Breast epithelium (tissue), 4 donors: ENCODE measurements at places on chromosomes 16 and 17.

DNA sequence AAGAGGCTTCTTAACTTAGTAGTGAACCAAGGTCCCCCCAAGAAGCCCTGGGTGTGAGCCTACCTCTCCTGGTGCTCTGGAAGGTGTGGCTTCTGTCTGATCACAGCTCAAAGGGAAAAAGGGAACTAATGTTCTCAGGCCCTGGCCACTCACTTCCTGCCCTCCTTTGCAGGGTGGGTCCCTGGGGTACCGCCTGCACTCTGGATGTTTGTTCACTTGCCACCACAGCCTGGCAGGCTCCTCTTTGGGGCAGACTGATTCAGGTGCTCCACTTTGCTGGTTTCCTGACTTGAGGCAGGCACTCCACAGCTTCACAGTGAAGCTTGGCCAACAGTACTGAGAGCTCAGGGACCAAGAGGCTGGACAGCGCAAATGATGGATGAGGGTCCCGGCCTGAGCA, 5.9 kb upstream of the MYO15A start:
- peaks cover 6% of the 10 kb centered on the region for H3K36me3 ChIP-seq
- H3K27me3 ChIP-seq, result no peaks in the 10 kb centered on the region
- H3K27ac ChIP-seq, result no peak overlapping the region
- no peak overlapping the region for H3K4me3 ChIP-seq

DNA sequence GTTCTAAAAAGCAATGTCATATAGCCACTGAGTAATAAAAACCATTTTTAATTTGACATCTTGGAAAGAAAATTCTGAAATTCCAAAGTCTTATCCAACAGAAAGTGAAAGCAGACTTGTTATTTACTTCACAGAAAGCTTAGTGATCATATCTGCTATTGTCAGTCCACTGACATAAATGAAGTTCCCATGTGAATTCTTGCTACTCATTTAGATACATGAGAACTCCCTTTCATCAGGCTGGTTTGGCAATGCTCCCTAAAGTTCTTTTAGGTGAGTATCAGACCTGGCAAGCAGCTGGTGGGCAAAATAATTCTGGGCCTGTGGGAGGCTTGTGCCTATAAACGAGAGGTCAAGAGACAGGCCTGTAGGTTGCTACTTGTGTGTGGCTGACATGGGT, 23.4 kb downstream of the NME2 start:
- no peak for DNase-seq
- no peaks in the 10 kb centered on the region for H3K36me3 ChIP-seq
- H3K4me1 ChIP-seq, result no peaks in the 10 kb centered on the region
- no peaks in the 10 kb centered on the region for H3K27me3 ChIP-seq

DNA sequence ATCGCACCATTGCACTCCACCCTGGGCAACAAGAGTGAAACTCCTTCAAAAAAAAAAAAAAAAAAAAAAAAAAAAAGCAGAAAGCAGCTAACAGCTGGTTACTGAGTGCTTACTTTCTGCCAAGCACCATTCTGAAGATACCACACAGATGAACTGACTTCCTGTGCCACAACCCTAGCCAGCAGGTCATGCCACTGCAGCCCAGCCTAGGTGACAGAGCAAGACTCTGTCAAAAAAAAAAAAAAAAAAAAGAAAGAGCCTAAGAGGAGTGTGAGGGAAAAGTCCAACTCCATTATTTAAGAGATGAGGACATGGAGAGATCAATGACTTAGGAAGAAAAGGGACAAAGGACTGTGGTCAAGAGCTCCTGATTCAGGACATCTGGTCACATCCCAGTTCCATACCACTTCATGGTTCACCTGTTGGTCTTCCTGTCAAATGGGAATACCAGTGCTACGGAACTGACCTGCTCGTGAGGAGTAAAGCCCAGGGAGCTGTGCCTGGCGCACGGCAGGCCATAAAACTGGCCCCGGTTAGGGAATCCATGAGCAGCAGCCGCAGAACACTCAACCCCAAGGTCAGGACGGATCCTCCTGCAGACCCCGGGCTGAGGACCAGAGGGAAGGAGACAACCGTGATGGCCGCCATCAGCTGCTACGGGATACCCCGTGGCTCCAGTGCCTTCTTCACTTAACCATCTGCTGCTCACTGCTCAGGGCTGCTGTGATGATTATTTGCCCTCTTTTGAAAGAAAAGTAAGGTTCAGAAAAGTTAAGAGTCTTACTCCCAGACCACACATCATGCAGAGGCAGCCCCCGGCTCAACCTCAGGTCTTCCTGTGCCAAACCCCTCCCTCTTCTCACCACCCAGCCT, 950 bp downstream of the KLHDC4 start:
- peak overlapping the region; percentile 89 for H3K27ac ChIP-seq
- no peaks in the 10 kb centered on the region for H3K27me3 ChIP-seq
- no peak for DNase-seq

DNA sequence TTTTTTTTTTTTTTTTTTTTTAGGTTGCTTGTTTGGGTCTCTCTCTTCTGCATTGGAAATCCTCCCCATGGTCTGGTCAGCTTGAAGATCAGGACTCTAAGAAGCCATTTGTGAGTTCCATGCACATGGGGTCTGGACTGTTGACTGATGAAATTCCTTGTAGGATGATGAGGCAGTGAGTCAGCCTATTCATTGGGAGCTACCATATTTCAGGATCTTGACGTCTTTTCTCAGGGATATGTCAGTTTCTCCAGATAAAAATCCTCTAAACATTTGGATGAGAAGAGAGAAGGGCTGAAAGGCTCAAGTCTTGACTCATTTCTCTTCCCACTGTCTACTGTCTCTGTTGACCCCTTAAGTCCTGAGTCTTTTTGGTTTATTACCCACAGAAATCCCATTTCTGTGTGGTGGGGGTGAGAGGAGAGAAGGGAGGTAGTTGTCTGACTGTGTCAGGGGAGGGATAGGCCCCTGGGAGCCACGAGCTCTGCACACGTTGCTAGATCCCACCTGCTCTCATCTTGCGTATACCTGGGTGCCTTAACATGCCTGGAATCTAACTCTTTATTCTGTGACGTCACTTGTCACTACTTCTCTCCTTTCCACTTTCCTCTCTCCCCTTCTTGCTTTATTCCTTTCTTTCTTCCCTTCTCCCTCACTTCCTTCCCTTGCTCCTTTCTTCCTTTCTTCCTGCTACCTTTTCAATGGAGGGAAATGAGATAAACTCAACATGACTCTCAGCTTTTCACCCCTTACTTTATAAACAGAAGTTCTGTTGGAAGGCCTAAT, 333.1 kb upstream of the XYLT1 start:
- no peaks in the 10 kb centered on the region for H3K4me1 ChIP-seq
- no peak for DNase-seq
- H3K36me3 ChIP-seq, result no peaks in the 10 kb centered on the region
- H3K4me3 ChIP-seq, result no peak overlapping the region

GRCh38 chr17:73770115-73770848, 126.0 kb upstream of the SDK2 start:
- H3K36me3 ChIP-seq, result no peaks in the 10 kb centered on the region
- no peak overlapping the region for H3K27ac ChIP-seq
- H3K27me3 ChIP-seq, result peaks cover 4% of the 10 kb centered on the region
- H3K4me1 ChIP-seq, result no peaks in the 10 kb centered on the region

- no peaks in the 10 kb centered on the region for H3K4me1 ChIP-seq
- DNase-seq, result peak; percentile 41
- H3K27me3 ChIP-seq, result no peaks in the 10 kb centered on the region
- H3K36me3 ChIP-seq, result no peaks in the 10 kb centered on the region
- H3K4me3 ChIP-seq, result no peak overlapping the region
- no peak overlapping the region for H3K27ac ChIP-seq
Observed at GRCh38 chr17:17485420-17485819, 8.6 kb downstream of the MED9 start.

GRCh38 chr16:72552654-72553053, 380.7 kb upstream of the PMFBP1 start:
- H3K4me1 ChIP-seq, result no peaks in the 10 kb centered on the region
- DNase-seq, result no peak
- no peaks in the 10 kb centered on the region for H3K36me3 ChIP-seq
- no peaks in the 10 kb centered on the region for H3K27me3 ChIP-seq

GRCh38 chr16:57859331-57859730, 57.0 kb upstream of the KIFC3 start:
- no peaks in the 10 kb centered on the region for H3K27me3 ChIP-seq
- H3K36me3 ChIP-seq, result no peaks in the 10 kb centered on the region
- H3K4me3 ChIP-seq, result no peak overlapping the region
- H3K4me1 ChIP-seq, result no peaks in the 10 kb centered on the region
- H3K27ac ChIP-seq, result no peak overlapping the region

DNA sequence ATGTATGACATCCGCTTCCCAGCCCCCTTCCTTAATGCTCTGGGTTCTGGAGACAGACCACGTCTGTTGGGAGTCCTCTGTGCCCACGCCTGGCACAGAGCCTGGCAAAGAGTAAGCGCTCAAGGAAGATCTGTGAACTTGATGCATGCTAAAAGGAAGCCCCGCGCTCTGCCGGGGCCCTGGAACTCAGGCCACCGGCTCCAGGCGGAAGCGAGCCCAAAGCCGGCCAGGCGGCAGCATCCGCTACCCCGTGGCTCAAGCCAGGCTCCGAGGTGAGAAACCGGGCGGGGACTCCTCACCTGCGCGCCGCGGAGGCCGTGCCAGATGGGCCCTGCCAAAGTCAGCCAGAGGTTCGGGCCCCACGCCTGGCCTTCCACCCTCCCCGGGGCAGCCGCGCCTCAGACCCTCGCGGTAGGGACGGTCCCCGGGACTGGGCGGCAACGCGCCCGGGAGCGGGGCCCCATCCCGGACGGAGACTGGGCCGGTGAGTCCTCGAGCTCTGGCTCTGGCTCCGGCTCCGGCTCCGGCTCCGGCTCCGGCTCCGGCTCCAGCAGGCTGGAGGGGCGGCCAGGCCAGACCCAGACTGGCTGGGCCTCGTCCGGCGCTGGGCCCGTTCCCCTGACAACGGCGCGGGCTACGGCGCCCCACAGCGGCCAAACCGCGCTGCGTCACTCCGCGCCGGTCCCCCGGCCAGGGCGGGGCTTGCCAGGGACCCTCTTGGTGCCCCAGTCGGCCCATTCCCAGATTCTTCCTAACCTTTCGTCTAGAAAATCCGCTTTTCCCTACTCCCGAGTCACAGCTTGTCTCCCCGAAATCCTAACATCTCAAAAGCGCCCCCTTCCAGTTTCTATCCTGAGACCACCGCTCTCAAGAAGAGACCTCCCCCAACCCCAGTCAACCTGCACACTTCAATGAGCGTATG, at the start of gene ZDHHC1:
ZDHHC1 (minus strand) TSS at position 606 of the 922 bp plus-strand sequence. CDS start 8,702 bp downstream, outside the sequence.
- H3K4me1 ChIP-seq, result no peaks in the 10 kb centered on the region
- no peaks in the 10 kb centered on the region for H3K27me3 ChIP-seq
- peak within 1 kb of the TSS; percentile 79 for H3K4me3 ChIP-seq
- peak within 1 kb of the TSS; percentile 97 for H3K27ac ChIP-seq
- H3K36me3 ChIP-seq, result no peaks in the 10 kb centered on the region
- peak; percentile 51 for DNase-seq

GRCh38 chr17:50129728-50130558, at the start of gene SAMD14:
Gene SAMD14 (minus strand): TSS chr17:50130160. CDS start chr17:50124959, 5,201 bp downstream.
- H3K27me3 ChIP-seq, result peaks cover 9% of the 10 kb centered on the region
- H3K27ac ChIP-seq, result no peak within 1 kb of the TSS
- H3K4me1 ChIP-seq, result peaks cover 10% of the 10 kb centered on the region
- H3K4me3 ChIP-seq, result peak within 1 kb of the TSS; percentile 72
- no peak for DNase-seq
- no peaks in the 10 kb centered on the region for H3K36me3 ChIP-seq

GRCh38 chr16:84013787-84014569, 28.6 kb downstream of the SLC38A8 start:
- no peaks in the 10 kb centered on the region for H3K4me1 ChIP-seq
- H3K4me3 ChIP-seq, result no peak overlapping the region
- H3K36me3 ChIP-seq, result no peaks in the 10 kb centered on the region
- no peaks in the 10 kb centered on the region for H3K27me3 ChIP-seq
- no peak overlapping the region for H3K27ac ChIP-seq

- no peaks in the 10 kb centered on the region for H3K27me3 ChIP-seq
- DNase-seq, result no peak
- no peak overlapping the region for H3K27ac ChIP-seq
- H3K4me1 ChIP-seq, result no peaks in the 10 kb centered on the region
- H3K4me3 ChIP-seq, result no peak overlapping the region
- H3K36me3 ChIP-seq, result no peaks in the 10 kb centered on the region
Observed at GRCh38 chr16:22123146-22123545, 30.8 kb downstream of the VWA3A start.

DNA sequence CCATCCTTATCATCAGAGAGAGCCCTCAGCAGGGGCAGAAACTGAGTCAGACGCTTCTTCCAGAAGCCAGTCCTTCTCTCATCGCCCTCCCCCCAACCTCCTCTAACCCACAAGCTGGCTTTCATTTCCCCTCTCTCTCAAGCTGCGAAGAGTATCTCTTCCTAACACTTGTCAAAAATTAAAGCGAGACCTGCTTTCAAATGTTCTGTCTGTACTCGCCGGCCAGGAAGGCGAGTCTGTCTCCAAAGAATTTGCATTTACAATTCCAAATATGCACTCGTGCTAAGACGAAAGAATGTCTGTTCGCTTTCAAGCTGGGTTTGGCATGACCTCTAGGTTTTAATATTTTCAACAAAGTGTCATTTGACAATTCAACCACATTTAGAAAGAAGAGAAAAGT, 140.4 kb downstream of the RGS9 start:
- H3K4me3 ChIP-seq, result no peak overlapping the region
- no peak overlapping the region for H3K27ac ChIP-seq
- H3K36me3 ChIP-seq, result no peaks in the 10 kb centered on the region
- H3K27me3 ChIP-seq, result no peaks in the 10 kb centered on the region

DNA sequence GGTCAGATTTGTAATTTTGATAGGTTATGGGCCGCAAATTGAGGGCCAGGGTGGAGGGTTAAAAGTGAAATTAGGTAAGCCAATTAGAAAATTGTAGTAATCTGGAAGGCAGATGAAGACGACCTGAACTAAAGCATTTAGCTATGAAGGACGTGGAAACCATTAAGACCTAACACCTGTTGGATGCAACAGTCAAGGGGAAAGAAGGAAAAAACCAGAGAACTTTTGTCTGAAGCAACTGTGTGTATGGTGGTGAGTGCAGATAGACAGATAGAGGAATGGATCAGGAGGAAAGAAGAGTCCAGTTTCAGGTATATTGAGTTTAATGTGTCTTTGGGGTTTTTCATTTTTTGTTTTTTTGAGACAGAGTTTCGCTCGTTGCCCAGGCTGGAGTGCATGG, 40.2 kb upstream of the MARCHF10 start:
- no peaks in the 10 kb centered on the region for H3K36me3 ChIP-seq
- H3K4me3 ChIP-seq, result no peak overlapping the region
- no peak overlapping the region for H3K27ac ChIP-seq
- H3K27me3 ChIP-seq, result no peaks in the 10 kb centered on the region
- no peaks in the 10 kb centered on the region for H3K4me1 ChIP-seq

DNA sequence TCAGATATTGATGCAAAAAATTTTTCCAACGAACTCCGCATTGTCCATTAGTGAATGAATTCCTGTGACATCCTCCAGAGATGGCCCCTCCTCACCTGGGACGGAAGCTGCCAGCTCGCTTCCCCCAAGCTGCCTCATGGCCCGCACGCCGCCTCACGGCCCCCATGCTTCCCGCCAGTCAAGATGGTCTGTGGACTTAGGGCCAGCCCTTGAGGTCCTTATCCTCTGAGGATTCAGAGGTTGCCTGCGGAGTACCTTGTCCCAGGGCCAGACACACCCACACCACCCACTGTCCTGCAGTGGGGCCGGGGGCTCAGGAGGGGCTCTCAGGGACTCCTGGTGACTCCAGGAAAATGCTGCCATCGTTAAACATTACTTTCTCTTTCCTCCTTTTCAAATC, 73.6 kb downstream of the SEC14L1 start:
- no peak for DNase-seq
- no peak overlapping the region for H3K27ac ChIP-seq
